ENCODE measurements at places on chromosomes 2 and 18. TPM values are rescaled to one million over a fixed set of nuclear protein-coding genes. Genes with fewer than 3 reads are reported as not detected.

DNA sequence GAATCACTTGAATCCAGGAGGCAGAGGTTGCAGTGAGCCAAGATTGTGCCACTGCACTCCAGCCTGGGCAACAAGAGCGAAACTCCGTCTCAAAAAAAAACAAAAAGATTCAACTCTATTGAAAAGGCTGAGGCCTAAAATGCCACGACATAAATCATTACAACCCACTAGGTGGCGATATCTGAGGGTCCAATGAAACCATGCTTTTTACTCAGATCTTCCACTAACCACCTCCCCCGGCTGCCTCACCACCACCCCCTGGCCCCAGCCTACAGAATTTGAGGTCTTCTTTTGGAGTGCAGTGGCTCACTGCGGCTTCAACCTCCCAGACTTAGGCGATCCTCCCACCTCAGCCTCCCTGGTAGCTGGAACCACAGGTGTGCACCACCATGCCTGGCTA is 57.5 kb downstream of the AP1S3 start:
- H3K36me3 ChIP-seq = no peaks in the 10 kb centered on the region
- H3K4me3 ChIP-seq = no peak overlapping the region
- H3K27ac ChIP-seq = no peak overlapping the region
- DNase-seq = peak; percentile 18

DNA sequence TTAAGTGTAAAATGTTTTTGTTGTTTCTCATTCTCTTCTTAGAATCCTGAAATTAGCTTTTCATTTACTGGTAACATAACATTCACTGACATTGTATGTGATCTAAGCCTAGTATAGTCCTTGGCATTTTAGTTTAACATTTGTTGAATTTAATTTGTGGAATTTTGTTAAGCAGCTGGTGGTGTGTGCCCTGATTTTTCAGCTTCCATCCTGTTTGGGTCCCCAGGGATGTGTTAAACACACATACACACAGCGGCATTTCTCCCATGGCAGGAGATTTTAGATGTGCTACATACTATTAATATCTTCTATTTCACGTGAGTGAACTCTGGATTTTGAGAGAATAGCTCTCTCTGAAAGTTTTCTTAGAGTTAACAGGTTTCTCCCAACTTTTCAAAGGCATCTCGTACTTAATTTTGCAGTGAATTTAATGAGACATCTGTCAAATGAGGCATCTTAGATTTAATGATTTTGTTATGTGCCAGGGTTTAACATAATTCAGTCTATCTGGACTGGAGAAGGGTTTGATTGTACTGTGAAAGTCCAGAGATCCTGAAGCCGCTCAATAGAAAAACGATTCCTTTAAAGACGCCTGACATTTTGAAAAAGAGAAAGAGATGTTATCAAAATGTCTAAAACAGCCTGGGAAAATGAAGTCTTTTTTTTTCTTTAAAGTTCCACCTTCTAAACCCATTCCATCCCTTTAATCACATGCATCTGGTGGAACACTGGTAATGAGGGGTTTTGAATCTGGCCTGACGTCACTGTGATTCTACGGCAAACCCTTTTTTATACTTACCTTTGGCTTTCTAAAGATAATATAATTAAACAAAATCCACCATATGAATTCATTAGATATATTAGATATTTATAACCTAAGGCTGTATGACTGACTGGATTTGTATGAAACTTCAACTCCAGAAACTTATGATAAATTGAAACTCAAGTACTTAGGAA is 6.8 kb downstream of the PHLPP1 start:
- peaks cover 12% of the 10 kb centered on the region for H3K4me1 ChIP-seq
- no peak overlapping the region for H3K4me3 ChIP-seq
- no peaks in the 10 kb centered on the region for H3K36me3 ChIP-seq
- H3K27me3 ChIP-seq = no peaks in the 10 kb centered on the region
- no peak for DNase-seq
- no peak overlapping the region for H3K27ac ChIP-seq

GRCh38 chr18:37322492-37323035 is 243.0 kb downstream of the CELF4 start:
- no peaks in the 10 kb centered on the region for H3K36me3 ChIP-seq
- H3K27ac ChIP-seq = no peak overlapping the region
- no peaks in the 10 kb centered on the region for H3K4me1 ChIP-seq

GRCh38 chr2:222430071-222430470 is 5.7 kb downstream of the SGPP2 start:
- no peak for DNase-seq
- no peaks in the 10 kb centered on the region for H3K36me3 ChIP-seq
- H3K27ac ChIP-seq = no peak overlapping the region
- H3K4me3 ChIP-seq = no peak overlapping the region

- no peak for DNase-seq
- no peak overlapping the region for H3K27ac ChIP-seq
- H3K4me3 ChIP-seq = no peak overlapping the region
Measured at GRCh38 chr2:220550995-220551700, 923.7 kb downstream of the SLC4A3 start.

DNA sequence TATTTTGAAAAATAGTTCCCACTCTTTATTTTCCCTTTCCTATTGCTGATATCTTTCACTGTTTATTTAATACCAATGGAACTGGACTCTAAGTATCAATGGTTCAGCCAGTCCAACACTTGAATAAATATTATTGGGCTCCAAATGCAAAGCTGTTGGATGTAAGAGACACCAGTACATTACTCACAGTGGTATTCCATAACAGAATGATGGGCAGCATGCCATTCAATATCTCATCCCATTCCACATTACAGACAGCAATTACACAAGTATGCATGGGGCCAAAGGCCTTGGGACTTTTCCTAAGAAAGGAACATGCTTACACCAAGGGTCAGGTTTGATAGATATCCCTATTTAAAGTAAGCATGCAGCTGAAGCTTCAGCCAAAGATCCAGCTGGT is 231.9 kb downstream of the RND3 start:
- H3K27me3 ChIP-seq = no peaks in the 10 kb centered on the region
- H3K4me3 ChIP-seq = no peak overlapping the region
- no peaks in the 10 kb centered on the region for H3K4me1 ChIP-seq
- DNase-seq = no peak

GRCh38 chr2:204667990-204668389 is 122.7 kb downstream of the PARD3B start:
- H3K4me1 ChIP-seq = no peaks in the 10 kb centered on the region
- H3K27me3 ChIP-seq = no peaks in the 10 kb centered on the region
- no peaks in the 10 kb centered on the region for H3K36me3 ChIP-seq

The CDK15 gene
- not detected for total RNA-seq

The CNGA3 gene
- not detected for total RNA-seq

The CCDC102B gene
- 1.1 TPM for total RNA-seq

The UBE2E3 gene
- 36.5 TPM for total RNA-seq

The RASGRP3 gene
- total RNA-seq = 3.5 TPM

DNA sequence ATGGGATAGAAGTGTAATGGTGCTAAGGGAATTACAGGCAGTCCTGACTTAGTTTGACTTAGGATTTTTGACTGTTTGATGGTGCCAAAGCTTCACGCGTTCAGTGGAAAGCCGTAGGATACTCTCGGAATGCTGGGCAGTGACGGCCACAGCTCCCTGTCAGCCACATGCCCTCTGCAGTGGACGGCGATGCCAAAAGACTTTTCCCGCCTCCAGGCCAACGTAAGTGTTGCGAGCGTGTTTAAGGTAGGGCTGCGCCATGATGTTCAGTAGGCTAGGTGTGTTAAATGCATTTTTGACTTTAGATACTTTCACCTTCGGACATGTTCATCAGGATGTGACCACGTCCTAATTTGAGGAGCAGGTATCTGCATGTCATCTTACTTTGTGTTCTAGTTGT is 63.4 kb downstream of the DCDC2C start:
- H3K4me1 ChIP-seq = no peaks in the 10 kb centered on the region
- H3K27ac ChIP-seq = no peak overlapping the region
- no peak overlapping the region for H3K4me3 ChIP-seq
- H3K36me3 ChIP-seq = no peaks in the 10 kb centered on the region

DNA sequence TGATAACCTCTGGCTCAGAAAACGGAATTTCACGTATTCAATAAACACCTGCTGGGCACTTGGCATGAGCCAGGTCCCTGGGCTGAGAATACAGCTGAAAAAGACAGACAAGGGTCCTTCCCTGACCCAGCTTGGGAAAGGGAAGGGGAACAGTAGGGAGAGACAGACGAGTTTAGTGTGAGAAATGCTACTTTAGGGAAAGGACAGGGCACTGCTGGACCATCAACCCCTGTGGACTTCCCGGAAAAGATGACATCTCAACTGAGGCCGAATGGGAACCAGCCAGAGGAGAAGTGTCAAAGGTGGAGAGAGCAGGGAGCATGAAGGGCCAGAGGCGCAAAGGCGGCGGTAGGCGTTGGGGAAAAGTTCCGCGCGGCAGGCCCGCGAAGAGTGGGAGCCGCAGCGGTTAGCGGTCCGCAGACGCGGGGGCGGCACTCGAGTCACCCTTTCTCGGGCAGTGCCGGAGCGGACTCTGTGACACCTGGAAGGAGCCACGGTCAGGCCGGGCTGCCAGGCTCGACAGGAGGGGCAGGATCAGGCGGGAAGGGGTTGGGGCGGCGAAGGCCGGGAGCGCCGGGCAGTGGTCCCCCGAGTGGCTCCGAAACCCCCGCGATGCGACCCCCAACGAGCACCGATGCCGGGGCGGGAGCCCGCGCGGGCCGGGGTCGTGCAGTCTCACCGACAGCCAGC is 519 bp downstream of the TEX261 start:
- no peak for DNase-seq
- H3K27me3 ChIP-seq = no peaks in the 10 kb centered on the region
- peaks cover 21% of the 10 kb centered on the region for H3K4me1 ChIP-seq
- peaks cover 20% of the 10 kb centered on the region for H3K36me3 ChIP-seq

GRCh38 chr2:44296653-44297052 is 21.4 kb downstream of the SLC3A1 start:
- no peak overlapping the region for H3K27ac ChIP-seq
- H3K4me3 ChIP-seq = no peak overlapping the region
- DNase-seq = no peak
- H3K27me3 ChIP-seq = no peaks in the 10 kb centered on the region
- no peaks in the 10 kb centered on the region for H3K4me1 ChIP-seq

DNA sequence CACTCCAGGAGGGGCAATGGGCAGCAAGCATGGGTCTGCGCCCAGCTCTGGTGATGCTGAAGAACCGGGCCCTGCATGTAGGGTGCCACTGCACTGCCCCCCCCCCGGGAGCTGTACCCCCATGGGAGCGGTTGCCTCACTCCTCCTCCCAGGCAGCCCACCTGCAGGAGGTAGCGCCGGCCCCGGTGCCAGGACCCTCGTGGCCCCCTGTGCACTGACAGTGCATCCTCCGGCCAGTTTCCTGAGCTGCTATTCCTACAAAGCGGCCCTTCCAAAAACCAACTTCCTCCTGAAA is 109.4 kb downstream of the ZNF516 start:
- H3K4me3 ChIP-seq = no peak overlapping the region
- no peak for DNase-seq
- H3K27me3 ChIP-seq = no peaks in the 10 kb centered on the region
- no peaks in the 10 kb centered on the region for H3K36me3 ChIP-seq
- peaks cover 26% of the 10 kb centered on the region for H3K4me1 ChIP-seq
- H3K27ac ChIP-seq = no peak overlapping the region

DNA sequence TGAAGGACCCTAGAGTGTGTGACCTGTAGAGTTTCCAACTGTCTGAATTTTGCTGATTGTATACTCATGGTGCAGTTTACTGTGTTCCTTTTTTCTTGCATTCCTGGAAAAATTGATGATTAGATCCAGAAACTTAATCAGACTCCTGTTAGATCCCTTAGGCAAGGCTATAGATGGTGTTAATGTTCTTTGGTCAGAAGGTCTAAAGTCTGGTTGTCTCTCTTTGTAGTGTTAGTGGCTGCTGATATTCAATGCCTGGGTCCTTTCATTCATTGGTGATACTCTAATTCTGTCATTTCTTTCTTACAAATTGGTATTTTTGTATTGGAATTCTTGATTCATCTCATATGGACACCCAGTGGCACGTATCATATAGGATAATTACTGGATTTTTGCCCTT is 6.3 kb downstream of the CCNT2 start:
- DNase-seq = no peak
- H3K27ac ChIP-seq = no peak overlapping the region
- H3K4me1 ChIP-seq = peaks cover 80% of the 10 kb centered on the region
- no peak overlapping the region for H3K4me3 ChIP-seq
- H3K36me3 ChIP-seq = peaks cover 4% of the 10 kb centered on the region
- H3K27me3 ChIP-seq = no peaks in the 10 kb centered on the region

The CD226 gene
- 150 TPM for total RNA-seq

The OTX1 gene
- not detected for total RNA-seq

- peaks cover 48% of the 10 kb centered on the region for H3K4me1 ChIP-seq
- H3K27ac ChIP-seq = peak overlapping the region; percentile 43
- no peaks in the 10 kb centered on the region for H3K27me3 ChIP-seq
- DNase-seq = peak; percentile 75
- H3K4me3 ChIP-seq = peak overlapping the region; percentile 24
- H3K36me3 ChIP-seq = no peaks in the 10 kb centered on the region
Measured at GRCh38 chr18:23871410-23871809, 143.1 kb upstream of the TTC39C start.

DNA sequence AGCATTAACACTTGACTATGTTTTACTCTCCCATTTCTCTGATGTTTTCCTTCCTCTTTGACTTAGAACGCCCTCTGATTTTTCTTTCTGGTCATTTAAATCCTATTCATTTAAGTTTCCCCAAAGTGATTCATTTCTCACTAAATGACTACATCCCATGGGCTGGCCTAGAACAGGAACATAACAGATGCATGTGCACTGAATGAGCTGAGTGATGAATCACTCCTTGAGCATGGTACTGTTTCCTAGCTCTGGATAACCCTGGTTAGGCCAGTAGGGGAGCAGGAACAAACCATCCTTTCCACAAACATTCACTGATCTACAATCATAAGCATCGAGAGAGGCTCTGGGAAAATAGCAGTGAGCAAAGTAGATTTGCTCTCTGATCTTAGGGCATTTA is 221.9 kb upstream of the SETBP1 start:
- no peaks in the 10 kb centered on the region for H3K36me3 ChIP-seq
- no peak overlapping the region for H3K27ac ChIP-seq
- H3K4me3 ChIP-seq = no peak overlapping the region
- H3K27me3 ChIP-seq = no peaks in the 10 kb centered on the region
- no peak for DNase-seq

Data from CD8-positive, alpha-beta memory T cell (primary cell).